ENCODE measurements at places on chromosomes 7 and 10. TPM values are rescaled to one million over a fixed set of nuclear protein-coding genes. Genes with fewer than 3 reads are reported as not detected.

GDF2 gene
- not detected for total RNA-seq

TUBAL3 gene
- not detected for total RNA-seq

MACC1 gene
- 36.2 TPM for total RNA-seq

NUDCD3 gene
- 93.4 TPM for total RNA-seq

WNT8B gene
- not detected for total RNA-seq

TMEM184A gene
- total RNA-seq: 7.9 TPM

- H3K27ac ChIP-seq: no peak overlapping the region
- no peaks in the 10 kb centered on the region for H3K36me3 ChIP-seq
- DNase-seq: peak; percentile 57
- no peak overlapping the region for H3K4me3 ChIP-seq
Observed at GRCh38 chr10:93573051-93573909, 6.8 kb downstream of the FFAR4 start.

- H3K4me1 ChIP-seq: peaks cover 16% of the 10 kb centered on the region
- peak overlapping the region; percentile 84 for H3K4me3 ChIP-seq
- H3K27me3 ChIP-seq: no peaks in the 10 kb centered on the region
- no peaks in the 10 kb centered on the region for H3K36me3 ChIP-seq
- peak; percentile 30 for DNase-seq
Observed at GRCh38 chr10:68721673-68722335, 765 bp downstream of the CCAR1 start.

DNA sequence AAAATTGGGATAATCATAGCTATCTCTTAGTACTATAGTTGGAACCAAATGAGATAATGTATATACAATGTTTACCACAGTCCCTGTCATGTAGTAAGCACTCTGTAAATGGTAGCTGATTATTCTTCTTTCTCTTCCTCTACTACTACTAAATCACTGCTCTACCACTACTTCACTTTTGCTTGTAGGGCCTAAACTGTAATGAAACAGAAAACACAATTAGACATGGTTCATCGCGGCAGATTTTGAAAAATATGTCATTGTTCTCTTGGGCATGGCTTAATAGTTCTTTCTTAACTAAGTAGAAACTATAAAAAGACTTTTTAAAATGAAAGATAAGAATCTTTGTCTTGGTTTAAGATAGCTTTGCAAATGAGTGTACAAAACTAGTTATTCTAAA is 34.9 kb downstream of the R3HCC1L start:
- H3K4me3 ChIP-seq: no peak overlapping the region
- peaks cover 34% of the 10 kb centered on the region for H3K36me3 ChIP-seq
- no peaks in the 10 kb centered on the region for H3K27me3 ChIP-seq
- H3K4me1 ChIP-seq: no peaks in the 10 kb centered on the region

DNA sequence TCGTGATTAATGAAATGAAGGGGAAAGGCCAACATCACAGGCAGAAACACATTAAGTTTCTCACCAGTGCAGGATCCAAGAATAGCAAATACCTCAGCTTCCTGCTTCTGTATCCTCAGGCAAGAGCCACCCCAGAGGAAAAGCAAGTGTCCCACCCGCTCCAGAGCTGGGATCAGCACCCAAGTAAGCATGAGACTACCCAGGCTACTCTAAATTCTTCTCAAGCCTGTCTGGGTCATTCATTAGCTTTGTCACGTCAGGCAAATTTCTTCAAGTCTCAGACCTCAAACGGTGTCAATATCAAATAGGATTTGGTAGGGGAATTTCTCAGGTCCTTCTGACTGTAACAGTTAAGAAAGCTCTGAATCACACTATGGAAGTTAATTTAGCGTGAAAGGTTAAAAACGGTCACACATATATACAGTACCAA is 59.0 kb downstream of the GNA12 start:
- H3K4me1 ChIP-seq: no peaks in the 10 kb centered on the region
- H3K27ac ChIP-seq: no peak overlapping the region
- DNase-seq: no peak
- peaks cover 20% of the 10 kb centered on the region for H3K36me3 ChIP-seq
- no peak overlapping the region for H3K4me3 ChIP-seq

GRCh38 chr10:128938558-128938957 is 528.5 kb upstream of the MGMT start:
- no peaks in the 10 kb centered on the region for H3K27me3 ChIP-seq
- no peaks in the 10 kb centered on the region for H3K4me1 ChIP-seq

GRCh38 chr7:131488361-131488760 is 68.1 kb downstream of the PODXL start:
- DNase-seq: no peak
- peaks cover 7% of the 10 kb centered on the region for H3K36me3 ChIP-seq
- H3K4me1 ChIP-seq: no peaks in the 10 kb centered on the region
- no peaks in the 10 kb centered on the region for H3K27me3 ChIP-seq
- no peak overlapping the region for H3K4me3 ChIP-seq

DNA sequence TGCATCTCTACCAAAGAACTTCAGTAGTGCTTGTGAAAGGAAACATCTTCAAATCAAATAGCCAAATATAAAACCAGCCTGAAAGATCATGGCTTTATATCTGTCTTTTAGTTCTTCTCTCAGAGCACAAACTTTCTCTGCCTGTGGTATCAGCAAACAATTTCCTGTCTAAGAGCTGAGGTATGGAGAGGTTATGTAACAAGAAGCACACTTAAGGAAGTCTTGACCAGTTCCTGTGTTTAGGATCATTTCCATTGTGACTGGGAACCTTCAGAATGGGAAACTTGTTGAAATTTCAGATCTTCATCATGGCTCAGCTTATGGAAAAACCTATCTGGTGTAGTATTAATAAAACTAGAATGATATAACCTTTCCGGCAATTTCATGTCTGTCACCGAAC is 148.8 kb downstream of the MBL2 start:
- H3K27ac ChIP-seq: no peak overlapping the region
- no peaks in the 10 kb centered on the region for H3K36me3 ChIP-seq
- H3K4me3 ChIP-seq: no peak overlapping the region

DNA sequence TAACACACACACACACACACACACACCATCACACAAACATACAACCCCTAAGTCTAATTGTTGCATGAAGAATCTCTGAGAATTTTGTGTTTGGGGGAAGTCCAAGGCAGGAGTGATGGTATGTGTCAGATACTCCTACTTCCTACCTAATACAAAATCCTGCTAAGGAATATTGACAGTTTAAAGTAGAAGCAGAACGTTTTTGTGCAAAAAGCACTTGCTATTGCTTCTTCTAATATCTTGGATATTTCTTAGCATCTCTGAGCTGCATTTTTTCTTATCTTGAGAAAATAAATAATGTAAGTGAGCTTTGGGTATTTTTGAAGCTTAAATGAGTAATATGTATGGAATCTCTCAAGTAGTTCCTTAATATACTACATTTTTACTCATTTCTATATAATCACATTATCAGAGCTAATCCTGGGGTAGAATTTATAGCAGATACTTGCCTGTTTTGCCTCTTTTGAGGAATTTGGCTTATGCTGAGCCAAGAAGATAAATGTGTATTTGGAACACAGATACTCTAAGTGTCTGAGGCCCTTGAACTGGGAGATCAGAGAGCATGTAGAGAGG is 212.3 kb downstream of the DKK1 start:
- no peaks in the 10 kb centered on the region for H3K4me1 ChIP-seq
- no peak overlapping the region for H3K4me3 ChIP-seq
- H3K36me3 ChIP-seq: no peaks in the 10 kb centered on the region
- H3K27me3 ChIP-seq: no peaks in the 10 kb centered on the region

DNA sequence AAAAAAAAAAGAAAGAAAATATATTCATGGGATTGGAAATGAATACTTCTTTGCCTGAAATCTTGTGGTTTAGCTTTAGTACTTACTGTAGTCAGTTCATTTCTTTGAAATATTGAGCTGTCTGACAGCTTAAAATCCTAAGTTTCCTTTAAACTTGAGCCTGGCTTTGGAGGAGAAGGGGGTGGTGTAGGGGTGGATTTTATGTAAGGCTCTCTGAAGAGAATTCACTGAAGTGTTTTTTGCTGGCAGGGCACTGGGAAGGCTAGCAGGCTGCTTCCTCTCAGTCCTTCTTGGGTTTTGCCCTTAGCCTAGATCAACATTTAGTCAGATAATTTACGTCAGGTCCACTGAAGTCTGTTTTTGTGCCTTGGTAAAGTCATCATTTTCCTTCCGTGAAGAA is 516.5 kb downstream of the AUTS2 start:
- DNase-seq: no peak
- H3K36me3 ChIP-seq: no peaks in the 10 kb centered on the region

DNA sequence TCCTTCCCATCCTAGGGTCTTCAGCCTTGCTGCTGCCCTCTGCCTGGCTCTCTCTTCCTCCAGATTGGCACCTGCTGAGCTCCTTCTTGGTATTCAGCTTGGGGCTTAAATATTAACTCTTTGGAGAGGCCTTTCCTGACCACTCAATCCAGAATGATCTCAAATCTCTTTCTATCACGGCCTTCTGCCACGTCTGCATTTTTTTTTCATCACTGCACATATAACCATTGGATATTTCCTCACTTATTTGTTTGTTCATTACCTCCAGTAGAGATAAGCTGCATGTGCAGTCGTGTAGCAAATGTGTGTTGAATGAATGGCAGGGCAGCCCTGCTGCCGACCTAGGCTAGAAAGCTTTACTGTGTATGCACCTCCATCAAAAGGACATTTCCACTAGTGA is 51.6 kb upstream of the MPP7 start:
- no peaks in the 10 kb centered on the region for H3K4me1 ChIP-seq
- DNase-seq: no peak
- no peaks in the 10 kb centered on the region for H3K27me3 ChIP-seq
- H3K27ac ChIP-seq: no peak overlapping the region
- no peaks in the 10 kb centered on the region for H3K36me3 ChIP-seq

GRCh38 chr10:30817541-30817940 is 188.0 kb upstream of the LYZL2 start:
- no peak overlapping the region for H3K27ac ChIP-seq
- peaks cover 6% of the 10 kb centered on the region for H3K4me1 ChIP-seq
- no peaks in the 10 kb centered on the region for H3K27me3 ChIP-seq
- H3K4me3 ChIP-seq: no peak overlapping the region
- no peak for DNase-seq
- H3K36me3 ChIP-seq: no peaks in the 10 kb centered on the region

- no peak overlapping the region for H3K27ac ChIP-seq
- no peak overlapping the region for H3K4me3 ChIP-seq
- H3K27me3 ChIP-seq: no peaks in the 10 kb centered on the region
- peak; percentile 51 for DNase-seq
Observed at GRCh38 chr7:43509906-43510305, 73.0 kb upstream of the STK17A start.
